ENCODE measurements at places on chromosomes 2 and 18.
A peak's percentile ranks its signal among the peaks of the same experiment; 100 is the strongest.

DNA sequence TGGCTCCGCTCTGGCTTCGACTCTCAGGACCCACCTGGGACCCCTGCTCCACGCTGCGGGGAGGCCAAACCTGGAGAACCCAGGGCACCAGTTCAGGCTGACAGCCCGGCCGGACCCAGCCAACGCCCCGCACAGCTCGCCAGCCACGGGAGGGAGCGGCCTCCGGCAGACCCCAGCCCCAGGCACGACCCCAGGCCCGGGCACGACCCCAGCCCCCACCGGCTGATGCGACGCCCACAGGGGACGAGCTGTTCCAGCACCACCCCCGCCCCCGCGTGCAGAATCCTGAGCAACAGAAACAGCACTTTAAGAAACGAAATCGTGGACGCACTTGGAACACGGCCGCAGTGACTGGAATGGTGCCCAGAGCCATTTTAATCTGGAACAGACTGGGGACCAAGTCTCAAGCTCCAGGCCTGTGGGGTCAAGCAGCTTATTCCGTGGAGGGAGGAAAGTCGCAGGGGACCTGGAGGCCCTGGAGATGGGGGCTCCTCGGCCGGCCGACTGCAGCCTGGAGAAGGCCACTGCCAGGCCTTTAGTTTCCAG, 74.2 kb downstream of the MBP start:
- DNase-seq = no peak

DNA sequence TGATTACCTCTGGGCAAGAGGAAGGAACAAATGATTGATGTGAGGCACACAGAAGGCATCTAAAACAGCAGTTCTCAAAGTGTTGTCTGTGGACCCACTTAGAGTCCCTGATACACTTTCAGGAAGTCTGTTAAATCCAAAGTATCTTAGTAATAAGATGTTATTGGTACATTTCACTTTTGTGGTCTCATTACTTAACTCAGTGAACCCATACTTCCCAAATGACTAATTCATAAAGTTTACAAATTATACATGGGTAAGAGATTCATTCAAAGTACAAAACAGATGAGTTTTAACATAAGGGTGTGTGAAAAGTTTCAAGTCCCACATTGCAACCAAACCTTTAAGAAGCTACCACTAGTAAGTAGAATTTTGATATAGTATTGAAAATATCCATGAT, 440.5 kb downstream of the NUP35 start:
- DNase-seq = no peak

GRCh38 chr2:15861898-15862297, 78.5 kb upstream of the MYCN start:
- DNase-seq = no peak

DNA sequence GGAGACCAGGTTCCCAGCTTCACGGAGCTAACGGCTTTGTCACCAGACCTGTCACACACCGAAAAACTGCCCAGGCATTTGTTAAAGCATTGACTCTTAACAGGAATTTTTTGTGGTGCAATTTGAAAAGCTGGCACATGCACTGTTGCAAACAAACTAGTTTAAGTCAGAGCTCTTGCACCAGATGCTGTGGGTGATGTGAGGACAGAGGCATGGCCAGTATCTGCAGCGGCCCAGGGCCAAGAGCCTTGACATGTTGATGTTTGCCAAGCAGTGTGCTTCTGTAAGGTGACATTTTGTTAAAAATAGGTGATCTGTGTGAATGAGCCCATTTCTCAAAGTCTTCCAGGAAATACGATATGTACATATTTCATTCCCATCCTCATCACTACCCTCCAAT, 142.5 kb downstream of the MTCL1 start:
- no peak for DNase-seq

DNA sequence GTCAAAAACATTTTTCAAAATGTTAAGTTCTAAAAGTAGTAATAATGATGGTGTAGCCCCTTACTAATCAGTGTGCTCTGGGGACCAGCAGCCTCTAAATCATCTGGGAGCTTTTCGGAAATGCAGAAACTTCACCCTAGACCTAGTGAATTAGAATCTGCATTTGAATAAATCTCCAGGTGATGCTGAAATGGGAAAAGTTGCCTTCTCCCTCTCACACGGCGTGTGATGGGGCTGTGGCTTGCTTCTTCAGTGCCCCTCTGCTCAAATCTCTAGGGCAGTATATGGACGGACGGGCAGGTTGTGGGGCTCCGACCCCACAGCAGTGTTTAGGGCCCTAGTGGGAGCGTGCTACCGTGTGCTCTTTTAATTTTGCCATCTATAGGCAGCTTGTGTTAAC, 368.6 kb downstream of the GALNT13 start:
- DNase-seq = no peak

- DNase-seq = no peak
These were observed 206.5 kb upstream of the CTAGE1 start for GRCh38 chr18:22624176-22624575.

DNA sequence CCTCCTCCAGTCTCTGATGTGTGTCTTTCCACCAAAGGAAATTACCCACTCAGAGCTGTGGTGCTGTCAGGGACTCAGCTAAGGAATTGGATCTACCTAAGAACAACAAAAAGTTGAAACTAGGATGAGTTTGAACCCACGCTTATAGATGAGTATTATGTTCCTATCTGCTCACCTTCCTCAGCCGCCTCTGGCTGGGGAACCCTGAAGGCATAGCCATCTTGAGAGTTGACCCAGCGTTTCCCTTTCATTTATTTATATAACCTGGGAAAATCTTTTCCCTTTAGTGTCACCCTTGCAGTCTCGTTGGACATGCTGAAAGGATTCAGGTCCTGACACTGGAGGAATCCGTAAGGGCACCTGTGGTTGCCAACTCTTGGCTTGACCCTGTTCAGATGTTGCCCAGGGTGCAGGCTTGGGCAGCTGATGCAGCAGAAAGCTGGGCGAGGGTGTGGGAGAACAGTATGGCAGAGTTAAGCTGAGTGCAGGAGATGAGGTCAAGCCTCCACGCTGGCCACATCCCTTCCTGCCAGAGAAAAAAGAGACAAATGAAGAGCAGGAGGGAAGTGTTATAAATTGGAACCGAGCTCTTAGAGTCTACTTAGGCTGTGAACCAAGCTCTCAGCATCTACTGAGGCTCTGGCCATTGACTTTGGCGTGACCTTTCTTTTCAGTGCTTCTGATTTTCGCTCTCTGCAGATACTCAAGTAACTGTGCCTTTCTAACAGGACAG, 1.9 kb downstream of the CDH20 start:
- DNase-seq = no peak

- no peak for DNase-seq
These were observed 57.7 kb upstream of the TFCP2L1 start for GRCh38 chr2:121342751-121343150.

- no peak for DNase-seq
These were observed 27.5 kb downstream of the GAREM1 start for GRCh38 chr18:32443033-32443705.

- DNase-seq = no peak
These were observed 61.9 kb upstream of the CABYR start for GRCh38 chr18:24076950-24077349.

- no peak for DNase-seq
These were observed 266.2 kb downstream of the CCDC102B start for GRCh38 chr18:69064063-69064462.

DNA sequence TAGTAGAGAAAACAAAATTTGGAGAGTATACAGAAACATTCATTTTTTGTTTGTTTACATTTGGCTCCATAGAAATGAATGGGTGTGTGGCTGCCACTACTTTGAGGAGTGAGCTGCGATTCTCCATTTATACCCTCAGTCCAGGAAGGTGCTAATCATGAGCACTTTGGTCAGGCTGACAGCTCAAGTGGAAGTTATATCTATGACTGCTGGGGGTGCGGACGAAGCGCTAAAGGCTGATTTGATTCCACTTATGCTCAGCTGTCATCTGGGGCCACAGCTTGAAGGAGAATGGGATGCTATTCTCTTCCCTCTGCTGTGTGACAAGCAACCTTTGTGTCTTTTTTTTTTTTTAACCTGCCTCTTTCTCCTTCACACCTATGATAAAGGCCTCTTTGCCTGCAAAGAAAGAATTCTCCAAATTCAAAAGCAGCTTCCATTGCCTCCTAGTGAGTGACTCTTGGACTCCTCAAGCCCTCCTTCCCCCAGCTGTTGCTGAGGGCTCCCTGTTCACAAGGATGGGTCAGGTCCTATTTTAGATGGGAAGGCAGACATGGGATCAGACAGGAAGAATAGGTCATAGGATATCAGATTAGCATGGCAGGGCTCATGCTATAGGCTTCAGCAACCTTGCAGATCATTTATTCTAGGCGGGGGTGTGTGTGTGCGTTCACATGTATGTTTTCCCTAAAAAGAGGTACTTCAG, 201.6 kb downstream of the SETBP1 start:
- no peak for DNase-seq

DNA sequence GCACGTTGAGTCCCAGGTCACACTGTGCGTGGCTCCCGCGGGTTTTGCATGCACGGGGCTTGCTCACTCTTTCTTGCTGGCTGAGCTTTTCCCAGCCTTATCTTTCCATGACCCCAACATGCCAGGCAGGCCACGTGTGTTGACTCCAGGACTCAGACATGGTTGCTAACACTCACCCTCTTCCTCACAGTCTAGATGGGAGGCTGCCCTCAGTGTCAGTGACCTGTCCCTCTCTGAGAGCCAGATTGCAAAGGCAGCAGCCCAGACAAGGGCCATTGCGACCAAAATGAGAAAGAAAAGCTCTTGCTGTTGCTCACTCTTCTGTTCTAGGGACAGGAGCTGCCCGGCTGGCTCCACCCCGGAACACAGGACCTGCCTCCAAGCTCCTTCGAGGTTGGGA, 113.7 kb downstream of the TMEM18 start:
- DNase-seq = no peak

GRCh38 chr2:29114946-29115609, at the start of gene CLIP4:
Gene CLIP4 (plus strand): TSS chr2:29115415. CDS start chr2:29121389, 5,974 bp downstream.
- peak; percentile 63 for DNase-seq

- DNase-seq = peak; percentile 98
These were observed 1.2 kb downstream of the CABLES1 start for GRCh38 chr18:23136326-23137096.

All from 8988T (cell line).